ENCODE measurements at places on chromosomes 12 and 14.

DNA sequence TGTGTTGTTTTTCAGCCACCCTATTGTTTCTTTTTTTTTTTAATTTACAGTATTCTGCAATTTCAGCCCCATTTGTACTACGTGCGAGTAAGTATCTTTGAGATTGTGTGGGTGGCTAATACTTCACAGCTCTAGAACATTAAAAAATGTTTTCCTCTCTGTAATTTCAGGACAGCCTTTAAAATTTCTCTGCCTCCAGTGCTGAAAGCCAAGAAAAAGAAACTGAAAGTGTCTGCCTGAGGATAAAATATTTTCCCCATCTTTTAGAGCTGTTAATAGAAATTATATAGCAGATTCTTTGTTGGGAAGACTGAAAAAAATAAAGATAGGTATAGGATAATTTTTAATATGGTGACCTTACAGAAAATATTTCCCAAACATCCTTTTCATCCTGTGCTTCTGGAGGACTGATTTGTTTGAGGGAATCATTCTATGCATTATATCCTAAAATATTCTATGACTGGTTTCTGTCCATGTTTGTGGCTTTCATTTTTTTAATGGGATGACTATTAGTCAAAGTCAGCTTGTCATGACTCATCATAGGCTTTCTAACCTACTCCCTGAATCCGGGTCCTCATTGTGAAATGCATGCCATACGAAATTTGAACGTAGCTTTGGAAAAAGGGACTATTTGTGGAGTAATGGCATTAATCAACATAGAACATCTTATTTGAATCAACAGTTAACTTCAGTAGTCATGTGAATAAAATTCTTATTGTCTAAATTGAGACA is 10.8 kb upstream of the TCTN2 start:
- DNase-seq: peak; percentile 43

GRCh38 chr12:5565933-5566599 is 134.2 kb downstream of the NTF3 start:
- no peak for DNase-seq

DNA sequence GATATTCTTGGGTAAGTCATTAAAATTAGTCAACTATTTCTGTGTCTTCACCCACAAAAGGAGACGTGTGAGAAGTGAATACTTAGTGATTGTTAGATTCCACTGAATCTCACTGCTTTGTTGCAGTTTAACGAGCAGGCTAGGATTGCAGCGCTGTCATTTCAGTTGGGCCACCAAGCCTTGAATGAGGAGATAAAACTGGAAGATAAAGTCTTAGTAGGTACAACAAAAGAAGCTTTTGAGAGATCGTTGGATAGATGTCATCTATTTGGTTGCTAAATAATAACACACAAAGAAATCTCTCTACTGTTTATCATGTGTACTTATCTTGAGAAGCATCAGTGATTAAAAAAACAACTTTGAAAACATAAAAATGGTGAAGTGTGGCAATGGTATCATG is 132.3 kb downstream of the RGS6 start:
- DNase-seq: no peak

GRCh38 chr12:388541-389141 is 479 bp downstream of the KDM5A start:
- peak; percentile 33 for DNase-seq

- DNase-seq: no peak
Observed at GRCh38 chr12:118734266-118734665, 247.1 kb upstream of the SRRM4 start.

GRCh38 chr14:51844081-51844881 is 16.1 kb upstream of the GNG2 start:
- no peak for DNase-seq

GRCh38 chr14:80587096-80587724 is 354.3 kb downstream of the CEP128 start:
- no peak for DNase-seq

GRCh38 chr14:54686871-54687749 is 120.2 kb downstream of the SAMD4A start:
- DNase-seq: no peak

DNA sequence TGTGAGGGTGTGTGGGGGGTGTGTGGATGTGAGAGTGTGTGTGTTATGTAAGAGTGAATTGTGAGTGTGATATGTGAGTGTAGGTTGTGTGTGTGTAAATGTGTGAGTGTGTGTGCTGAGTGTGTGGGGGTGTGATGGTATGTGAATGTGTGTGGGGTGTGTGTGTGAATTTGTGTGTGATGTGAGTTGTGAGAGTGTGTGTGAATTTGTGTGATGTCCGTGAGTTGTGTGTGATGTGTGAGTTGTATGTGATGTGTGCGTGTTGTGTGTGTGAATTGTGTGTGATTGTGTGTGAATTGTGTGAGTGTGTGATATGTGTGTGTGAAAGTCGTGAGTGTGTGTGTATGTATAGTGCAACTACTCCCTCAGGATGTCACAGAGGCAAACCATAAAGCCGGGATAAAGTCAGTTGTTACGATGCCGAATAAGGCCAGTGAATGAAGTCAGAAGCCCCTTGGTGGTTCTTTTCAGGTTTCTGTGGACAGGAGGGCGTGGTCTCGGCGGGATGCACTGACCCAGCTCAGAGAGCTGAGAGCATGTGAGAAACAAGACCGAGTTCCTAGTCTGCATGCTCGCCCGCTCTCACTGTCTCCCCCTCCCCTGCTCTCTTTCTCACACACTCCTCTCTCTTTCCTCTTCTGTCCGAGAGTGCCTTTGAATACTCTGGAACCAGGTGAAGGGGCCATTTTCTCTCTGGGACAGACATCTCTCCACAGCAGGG is 71.8 kb upstream of the MAX start:
- no peak for DNase-seq

Data from A549 (cell line).